ENCODE measurements at places on chromosomes 13 and 19.
A peak's percentile ranks its signal among the peaks of the same experiment; 100 is the strongest.

DNA sequence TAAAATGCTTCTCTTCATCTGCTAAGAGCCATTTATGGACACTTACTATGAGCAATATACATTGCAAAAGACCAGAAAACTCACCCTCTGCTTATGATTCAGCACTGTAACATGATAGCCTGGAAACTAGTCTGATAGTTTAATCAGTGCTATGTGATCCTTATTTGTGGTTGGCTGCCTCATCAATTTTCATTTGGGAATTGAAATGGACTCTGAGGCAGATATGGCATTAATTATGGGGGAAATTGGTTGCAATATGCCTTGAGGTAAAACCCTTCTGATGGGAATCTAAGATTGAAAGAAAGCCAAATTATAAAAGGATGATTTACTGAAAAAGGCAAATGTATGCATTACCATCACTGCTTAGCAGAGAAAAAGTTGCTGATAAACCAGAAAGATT lies 33.5 kb downstream of the FAM216B start:
- DNase-seq = no peak

DNA sequence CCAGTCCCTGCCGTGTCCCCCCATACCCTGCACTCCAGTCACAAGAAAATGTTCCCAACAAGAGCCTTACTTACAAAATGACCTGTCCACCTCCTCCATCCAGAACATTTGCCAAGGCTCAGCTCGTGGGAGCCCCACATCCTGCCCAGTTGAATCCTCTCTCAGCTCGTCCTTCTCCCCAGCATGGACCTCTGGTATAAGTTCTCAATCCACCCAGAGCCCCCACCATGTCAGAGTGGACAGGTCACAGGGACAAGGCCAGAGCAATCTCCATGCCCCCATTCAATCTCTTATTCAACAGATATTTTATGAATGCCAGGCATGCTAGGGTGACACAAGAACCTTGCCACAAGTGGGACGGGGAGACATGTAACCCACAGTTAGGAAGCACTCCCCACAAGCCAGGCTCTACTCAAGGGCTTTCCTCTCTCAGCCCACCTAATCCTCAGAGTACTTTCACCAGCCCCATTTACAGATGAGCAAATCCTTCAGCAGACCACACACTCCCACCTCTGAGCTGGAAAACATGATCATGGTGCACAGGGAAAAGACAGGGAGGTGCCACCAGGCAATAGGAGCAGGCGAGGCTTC lies 15.1 kb downstream of the DEDD2 start:
- peak; percentile 78 for DNase-seq

DNA sequence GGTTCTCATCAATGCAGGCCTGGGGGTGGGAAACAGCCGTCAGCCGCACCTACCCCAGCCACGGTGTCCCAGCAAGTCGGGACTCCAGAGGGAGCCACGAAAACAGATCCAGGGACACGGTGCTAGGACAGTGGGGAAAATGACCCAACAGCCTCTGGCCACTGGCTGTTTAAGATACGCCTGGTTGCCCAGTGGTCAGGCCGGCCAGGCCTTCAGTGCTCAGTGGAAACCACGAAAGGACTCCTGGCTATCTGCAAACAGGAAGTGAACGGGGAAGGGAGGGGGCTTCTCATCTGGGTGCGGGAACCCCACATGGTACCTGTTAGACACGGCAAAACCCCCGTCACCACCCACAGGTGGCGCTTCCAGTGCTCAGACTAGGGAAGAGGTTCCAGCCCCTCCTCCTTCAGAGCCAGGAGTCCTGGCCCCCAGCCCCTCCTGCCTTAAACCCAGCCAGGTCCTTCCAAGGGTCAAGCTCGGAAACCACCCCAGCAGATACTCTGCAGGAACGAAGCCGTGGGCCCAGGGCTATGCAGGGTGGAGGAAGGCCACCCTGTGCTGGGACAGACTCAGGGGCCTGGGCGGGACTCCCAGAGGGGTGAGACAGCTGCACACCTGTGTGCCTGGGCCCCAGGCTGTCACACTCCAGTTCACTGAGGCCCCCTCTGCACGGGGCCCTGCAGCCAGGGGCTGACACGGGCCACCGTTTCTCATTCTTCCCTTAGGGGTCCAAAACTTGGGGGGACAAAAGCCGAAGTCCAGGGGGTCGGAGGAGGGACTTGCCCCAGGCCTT lies 4.5 kb downstream of the PPP1R12C start:
- DNase-seq = no peak

GRCh38 chr19:2624537-2625091 lies 77.9 kb downstream of the GNG7 start:
- DNase-seq = no peak

DNA sequence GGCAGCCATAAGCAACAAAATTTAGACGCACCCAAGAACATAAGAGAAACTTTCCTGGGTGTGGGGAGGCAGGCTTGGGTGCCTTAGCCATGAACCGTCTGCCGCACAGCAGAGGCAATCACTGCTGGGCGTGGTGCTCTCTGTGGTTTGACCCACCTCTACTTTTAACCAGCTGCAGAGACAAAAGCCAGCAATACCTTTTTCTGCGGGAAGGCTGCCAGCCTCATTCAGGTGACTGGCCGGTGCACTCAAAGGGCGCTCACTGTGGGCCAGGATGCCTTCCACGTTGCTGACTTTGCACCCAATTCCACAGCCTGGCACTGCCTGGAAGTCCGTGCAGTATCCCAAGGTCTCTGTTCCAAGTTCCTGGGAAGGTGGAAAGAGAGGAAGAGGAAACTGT lies 69.1 kb downstream of the ATP7B start:
- no peak for DNase-seq

- DNase-seq = no peak
These were observed 514.0 kb downstream of the KLF5 start for GRCh38 chr13:73572824-73573223.

GRCh38 chr19:17358395-17358794 lies 18.7 kb downstream of the PLVAP start:
- no peak for DNase-seq

GRCh38 chr13:76884186-76884906 lies 1.9 kb downstream of the KCTD12 start:
- peak; percentile 72 for DNase-seq

DNA sequence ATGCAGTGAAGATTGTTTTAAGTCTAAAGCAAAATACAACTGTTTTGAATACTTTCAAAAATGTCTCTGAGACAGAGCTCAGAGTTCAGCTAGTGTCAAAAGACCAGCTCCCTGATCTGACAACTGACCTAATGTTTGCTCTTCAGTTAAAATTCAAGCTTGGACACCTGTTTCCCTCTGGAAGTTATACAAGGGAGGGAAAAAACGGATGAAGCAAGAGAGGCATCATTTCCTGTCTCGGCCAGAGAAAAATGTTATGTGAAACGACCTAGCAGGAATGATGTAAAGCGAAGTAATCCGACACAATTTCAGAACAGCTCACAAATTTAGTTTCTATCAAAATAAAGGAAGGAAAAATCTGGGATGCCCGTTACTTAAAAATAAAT lies 59.4 kb downstream of the ZAR1L start:
- DNase-seq = no peak

DNA sequence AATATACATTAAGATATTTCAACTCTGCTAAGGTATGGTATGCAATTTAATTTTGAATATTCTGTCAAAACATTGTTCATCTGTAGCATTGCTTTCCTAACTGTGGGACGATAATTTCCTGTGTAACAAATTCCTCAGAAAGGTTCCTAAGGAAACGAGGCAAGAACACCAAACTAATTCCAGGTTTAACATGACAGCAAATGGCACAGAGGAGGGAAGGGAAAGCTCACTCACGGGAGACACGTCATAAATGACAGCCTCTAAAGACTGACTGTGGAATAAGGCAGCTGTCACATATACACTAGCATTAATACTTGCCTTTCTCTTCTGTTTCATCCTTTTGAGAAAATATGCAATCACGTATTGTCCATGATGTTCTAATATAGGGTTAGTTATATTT lies 380.6 kb downstream of the LIG4 start:
- no peak for DNase-seq

DNA sequence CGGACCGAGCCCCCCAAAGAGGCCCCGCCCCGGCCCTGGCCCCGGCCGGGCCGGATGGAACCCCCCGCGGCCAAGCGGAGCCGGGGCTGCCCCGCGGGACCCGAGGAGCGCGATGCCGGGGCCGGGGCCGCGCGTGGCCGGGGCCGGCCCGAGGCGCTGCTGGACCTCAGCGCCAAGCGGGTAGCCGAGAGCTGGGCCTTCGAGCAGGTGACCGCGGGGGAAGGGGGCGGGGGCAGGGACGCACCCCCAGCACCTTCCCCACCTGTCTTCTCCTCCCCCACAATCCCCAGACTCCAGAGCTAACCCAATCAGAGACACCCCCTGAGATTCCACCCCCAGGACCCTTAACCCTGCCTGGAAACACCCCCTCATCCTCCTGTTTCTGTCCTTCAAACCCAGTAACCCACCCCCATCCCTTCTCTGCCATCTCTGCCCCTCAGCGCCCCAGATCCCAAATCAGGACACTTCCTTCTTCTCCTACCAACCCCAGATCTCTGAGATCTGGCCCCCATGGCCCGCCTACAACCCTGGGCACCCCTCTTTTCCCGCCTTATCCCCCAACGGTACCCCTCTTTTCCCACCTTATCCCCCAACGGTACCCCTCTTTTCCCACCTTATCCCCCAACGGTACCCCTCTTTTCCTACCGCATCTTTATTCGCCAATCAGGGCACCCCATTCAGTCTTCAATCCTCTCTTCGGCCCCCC lies 505 bp downstream of the ZSWIM4 start:
- no peak for DNase-seq

DNA sequence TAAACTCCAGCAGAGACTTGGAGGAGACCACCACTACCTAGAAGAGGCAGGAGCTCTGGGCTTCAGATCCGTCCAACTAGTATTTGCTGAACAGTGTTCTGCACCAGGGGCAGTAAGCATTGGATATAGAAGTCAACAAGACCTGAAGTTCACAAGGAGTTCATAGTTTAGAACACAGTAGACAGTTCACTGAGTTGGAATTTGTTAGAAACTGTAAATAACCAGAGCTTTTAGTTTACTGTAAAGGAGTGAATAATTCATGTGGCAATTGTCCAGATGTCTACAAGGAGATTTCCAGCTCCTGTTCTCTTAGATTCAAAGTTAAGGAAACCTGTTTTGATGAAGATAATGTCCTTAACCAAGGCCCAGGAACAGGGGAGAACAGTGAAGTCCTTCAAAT lies 128.9 kb downstream of the COG6 start:
- DNase-seq = no peak

DNA sequence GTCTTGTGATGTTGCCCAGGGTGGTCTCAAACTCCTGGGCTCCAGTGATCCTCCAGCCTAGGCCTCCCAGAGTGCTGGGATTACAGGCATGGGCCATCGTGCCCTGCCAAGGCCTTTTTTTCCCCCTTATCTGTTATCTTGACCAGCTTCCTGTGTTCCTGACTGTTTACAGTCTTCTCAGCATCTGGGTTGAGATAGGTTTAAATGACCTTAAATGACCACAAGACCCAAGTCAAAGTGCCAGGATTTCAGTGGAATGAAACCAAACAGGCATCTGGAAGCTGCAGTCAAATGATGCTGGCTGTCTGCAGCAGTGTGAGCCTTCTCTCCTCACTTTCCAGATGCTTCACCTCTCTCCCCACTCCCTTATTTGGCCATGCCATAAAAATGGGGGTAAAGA lies 114.2 kb upstream of the CLDN10 start:
- no peak for DNase-seq

GRCh38 chr13:49020328-49020727 lies 44.6 kb downstream of the FNDC3A start:
- no peak for DNase-seq

- DNase-seq = no peak
These were observed 1.5 kb upstream of the RGCC start for GRCh38 chr13:41455725-41456419.

DNA sequence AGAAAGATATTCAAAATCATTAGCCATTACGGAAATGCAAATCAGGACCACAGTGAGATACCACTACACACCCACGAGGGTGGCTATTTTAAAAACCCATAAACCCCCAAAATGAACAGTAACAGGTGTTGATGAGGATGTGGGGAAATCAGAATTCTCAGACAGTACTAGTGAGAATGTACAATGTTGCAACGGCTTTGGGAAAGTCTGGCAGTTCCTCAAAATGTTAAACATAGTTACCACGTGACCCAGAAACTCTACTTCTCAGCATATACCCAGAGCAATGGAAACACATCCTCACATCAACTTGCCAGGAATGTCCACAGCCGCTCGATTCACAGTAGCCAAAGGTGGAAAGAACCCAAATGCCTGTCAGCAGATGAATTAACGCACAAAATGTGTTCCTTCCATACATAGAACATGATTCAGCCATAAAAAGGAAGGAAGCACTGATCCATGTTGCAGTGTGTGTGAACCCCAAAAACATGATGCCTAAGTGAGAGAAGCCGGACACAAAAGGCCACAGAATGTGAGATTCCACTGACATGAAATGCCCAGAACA lies 7.0 kb downstream of the PLVAP start:
- peak; percentile 90 for DNase-seq

- no peak for DNase-seq
These were observed 340.6 kb upstream of the KLHL1 start for GRCh38 chr13:70448820-70449219.

DNA sequence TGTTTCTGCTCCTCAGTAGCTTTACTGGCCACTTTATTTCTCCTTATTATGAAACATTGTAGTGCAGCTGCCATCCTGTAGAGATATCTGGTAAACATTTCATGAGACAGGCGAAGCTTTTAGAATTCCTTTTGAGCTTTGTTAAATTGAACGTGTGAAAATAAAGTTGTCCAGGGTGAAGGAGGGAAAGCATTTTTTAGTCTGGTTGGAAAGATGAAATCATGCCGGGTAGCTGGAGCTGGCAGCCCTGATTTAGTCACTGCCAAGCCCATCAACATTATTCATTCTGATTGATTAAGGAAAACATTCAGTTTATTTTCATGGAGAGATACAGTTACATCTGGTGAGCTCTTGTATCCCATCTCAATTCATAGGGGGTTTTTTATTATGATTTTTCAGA lies 326.2 kb upstream of the GPC6 start:
- DNase-seq = no peak

- no peak for DNase-seq
These were observed 2.5 kb downstream of the LYPD3 start for GRCh38 chr19:43462785-43463380.

DNA sequence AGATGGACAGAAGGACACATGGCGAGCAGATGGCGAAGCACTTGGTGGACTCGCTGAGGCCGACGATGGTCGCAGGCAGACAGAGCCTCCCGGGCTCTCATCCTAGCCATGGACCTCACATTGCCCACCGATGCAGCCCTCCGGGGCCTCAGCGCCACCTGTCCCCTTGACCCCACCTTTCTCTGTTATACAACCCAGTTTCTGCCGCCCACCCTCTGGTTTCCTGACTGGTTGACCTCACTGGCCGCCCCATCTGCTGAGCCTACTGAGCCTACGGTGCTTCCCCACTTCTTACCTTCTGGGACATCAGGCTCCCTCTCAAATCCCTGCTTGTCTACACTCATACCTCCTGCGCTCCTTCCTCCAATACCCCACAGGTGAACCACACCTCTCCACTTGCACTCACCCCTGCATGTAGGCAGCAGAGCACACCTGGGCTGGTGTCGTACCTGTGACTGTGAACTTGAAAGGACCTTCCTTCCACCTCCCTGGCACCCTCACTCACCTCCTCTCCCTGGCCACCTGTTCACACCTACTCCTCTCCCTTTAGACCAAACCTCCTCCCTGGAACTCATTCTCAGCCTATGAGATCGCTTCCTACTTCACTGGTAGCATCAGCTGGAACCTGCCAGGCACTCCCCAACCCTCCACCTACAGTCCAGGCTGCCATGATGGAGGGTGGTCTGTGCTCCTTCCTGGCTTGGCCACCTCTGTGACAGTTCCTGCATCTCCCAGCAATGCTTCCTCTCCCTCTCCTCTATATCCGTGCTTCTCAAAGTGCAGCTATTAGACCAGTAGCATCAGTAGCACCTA lies 36.1 kb downstream of the HPN start:
- DNase-seq = no peak

Data from suppressor macrophage (primary cell).